ENCODE measurements at places on chromosomes 3 and 15. TPM values are rescaled to one million over a fixed set of nuclear protein-coding genes. Genes with fewer than 3 reads are reported as not detected.
A peak's percentile ranks its signal among the peaks of the same experiment; 100 is the strongest.

DNA sequence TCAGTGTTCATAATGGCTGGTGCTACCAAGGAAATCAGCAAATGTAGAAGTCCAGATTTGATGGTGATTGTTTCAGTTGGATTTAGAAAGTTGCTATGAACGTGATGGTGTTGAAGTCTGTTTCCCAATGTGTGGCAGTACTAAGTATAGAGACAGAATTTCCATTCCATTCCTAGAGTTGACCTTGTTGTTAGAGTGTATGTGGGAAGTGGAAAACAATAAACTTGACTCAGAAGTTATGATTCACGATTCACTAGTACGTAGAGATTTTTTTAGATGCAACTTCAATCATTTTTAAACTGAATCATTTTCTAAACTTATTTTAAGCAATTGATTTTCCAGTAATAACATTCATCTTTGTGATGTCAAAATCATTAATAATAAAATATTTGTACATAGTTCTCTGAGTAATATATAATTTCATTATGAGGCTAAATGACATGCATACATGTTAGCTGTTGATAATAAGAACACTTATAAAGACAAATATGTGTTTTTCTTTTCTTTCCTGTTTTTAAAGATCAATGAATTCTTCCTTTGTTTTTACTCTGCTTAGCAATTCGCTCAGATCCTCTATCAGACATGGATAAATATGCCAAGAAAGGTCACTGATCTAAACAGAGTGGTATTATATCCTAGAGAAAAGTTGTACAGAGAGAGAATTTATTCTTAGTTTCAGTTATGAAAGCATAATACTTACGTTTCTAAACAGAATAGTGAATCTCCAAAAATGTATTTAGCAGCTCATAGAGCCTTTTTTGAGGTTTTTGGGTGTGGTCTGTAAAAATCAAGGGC is 108.8 kb upstream of the GPR149 start:
- no peaks in the 10 kb centered on the region for H3K36me3 ChIP-seq
- H3K4me1 ChIP-seq, result no peaks in the 10 kb centered on the region
- no peak overlapping the region for H3K27ac ChIP-seq
- H3K27me3 ChIP-seq, result no peaks in the 10 kb centered on the region

DNA sequence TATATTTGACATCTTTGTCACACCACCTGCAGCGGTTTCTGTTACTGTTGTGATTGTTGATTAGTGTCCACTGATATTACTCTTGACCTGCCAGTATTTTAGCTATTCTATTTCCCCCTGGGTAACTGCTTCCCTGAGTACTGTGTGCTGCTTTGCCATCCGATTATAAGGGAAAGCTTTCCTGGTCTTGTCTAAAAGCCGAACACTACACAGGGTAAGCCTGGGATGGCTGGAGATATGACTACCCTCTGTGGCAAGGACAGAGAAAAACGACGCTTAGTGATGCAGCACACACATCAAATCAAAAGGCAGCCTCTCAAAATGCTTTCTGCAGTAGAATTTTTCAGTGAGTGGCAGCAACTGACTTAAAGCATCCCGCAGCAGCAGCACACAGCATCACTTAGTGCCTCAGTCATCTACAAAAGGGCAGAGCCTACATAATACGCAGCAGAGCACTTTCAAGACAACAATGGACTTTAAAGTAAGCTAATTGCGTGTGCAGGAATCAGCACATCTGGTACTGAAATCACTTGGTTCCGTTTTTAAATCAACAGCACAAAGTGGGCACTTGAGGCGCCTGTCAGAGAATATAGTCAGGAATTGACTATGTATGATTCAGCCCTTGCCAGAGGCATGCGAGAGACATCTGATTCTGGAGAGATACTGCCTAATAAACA is 656.3 kb upstream of the TGFBR2 start:
- no peaks in the 10 kb centered on the region for H3K27me3 ChIP-seq
- H3K36me3 ChIP-seq, result no peaks in the 10 kb centered on the region
- H3K4me3 ChIP-seq, result no peak overlapping the region

DNA sequence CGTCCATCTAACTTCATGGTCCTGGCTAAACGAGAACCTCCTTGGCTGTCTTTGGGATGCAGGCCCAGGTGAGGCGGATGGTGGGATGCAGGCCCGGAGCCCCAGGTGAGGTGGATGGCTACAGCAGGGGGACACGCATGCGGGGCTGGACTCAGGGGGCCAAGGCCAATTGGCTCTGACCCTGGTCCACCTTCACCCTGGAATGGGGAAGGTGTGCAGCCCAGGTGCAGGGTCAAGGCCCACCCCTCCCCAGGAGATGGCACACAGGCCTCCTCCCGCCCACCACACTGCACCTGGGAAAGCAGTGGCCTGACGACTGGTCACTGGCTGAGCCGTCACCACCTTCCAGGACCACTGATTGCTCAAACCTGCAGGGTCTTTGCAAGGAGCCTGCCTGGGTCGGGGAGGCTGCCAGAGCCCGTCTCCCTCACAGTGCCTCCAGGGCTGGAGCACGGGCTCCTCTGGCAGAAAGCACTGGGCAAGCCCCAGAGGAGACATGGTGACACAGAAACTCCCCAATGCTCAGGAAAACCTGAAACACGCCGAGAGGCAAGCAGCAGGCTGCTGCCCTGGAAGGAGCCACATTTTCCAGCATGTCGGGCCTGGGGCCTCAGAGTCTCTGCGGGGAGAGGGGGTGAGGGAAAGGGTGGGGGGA is 159.6 kb downstream of the LRRK1 start:
- H3K4me3 ChIP-seq, result no peak overlapping the region
- no peak overlapping the region for H3K27ac ChIP-seq
- H3K27me3 ChIP-seq, result no peaks in the 10 kb centered on the region
- H3K4me1 ChIP-seq, result no peaks in the 10 kb centered on the region

GRCh38 chr3:25820366-25820765 is 30.5 kb downstream of the OXSM start:
- H3K27me3 ChIP-seq, result no peaks in the 10 kb centered on the region
- DNase-seq, result no peak
- H3K4me3 ChIP-seq, result no peak overlapping the region
- H3K4me1 ChIP-seq, result no peaks in the 10 kb centered on the region

DNA sequence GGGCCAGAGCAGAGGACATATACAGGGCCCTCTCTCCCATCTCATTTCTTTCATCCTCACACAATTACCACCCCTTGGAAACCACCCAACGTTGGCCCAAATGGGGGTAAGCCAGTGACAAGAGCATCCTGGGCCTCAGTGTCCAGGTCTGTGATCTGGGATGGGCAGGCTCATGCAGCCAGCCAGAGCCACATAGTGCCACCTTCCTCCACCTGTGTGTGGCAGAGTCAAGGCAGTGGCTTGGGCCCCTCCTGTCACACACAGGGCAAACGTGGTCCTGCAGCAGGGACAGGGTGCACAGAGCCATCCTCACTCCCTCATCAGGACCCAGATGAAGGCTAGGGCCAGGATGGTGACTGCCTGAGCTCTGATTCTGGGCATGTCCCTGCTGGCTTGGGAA is 2.3 kb upstream of the MYL3 start:
- H3K4me3 ChIP-seq, result no peak overlapping the region
- H3K27ac ChIP-seq, result no peak overlapping the region
- peak; percentile 30 for DNase-seq
- no peaks in the 10 kb centered on the region for H3K27me3 ChIP-seq
- no peaks in the 10 kb centered on the region for H3K36me3 ChIP-seq

- H3K36me3 ChIP-seq, result no peaks in the 10 kb centered on the region
These were observed 119.9 kb downstream of the DGKG start for GRCh38 chr3:186241910-186242821.

XYLB gene
- 2.2 TPM for total RNA-seq

- no peaks in the 10 kb centered on the region for H3K27me3 ChIP-seq
- no peak overlapping the region for H3K4me3 ChIP-seq
- no peak overlapping the region for H3K27ac ChIP-seq
These were observed 12.6 kb downstream of the ITIH4 start for GRCh38 chr3:52817860-52818259.

- no peaks in the 10 kb centered on the region for H3K27me3 ChIP-seq
- H3K36me3 ChIP-seq, result no peaks in the 10 kb centered on the region
- no peak overlapping the region for H3K27ac ChIP-seq
- H3K4me3 ChIP-seq, result no peak overlapping the region
These were observed 1.9 kb upstream of the RAB43 start for GRCh38 chr3:129123314-129124060.

DNA sequence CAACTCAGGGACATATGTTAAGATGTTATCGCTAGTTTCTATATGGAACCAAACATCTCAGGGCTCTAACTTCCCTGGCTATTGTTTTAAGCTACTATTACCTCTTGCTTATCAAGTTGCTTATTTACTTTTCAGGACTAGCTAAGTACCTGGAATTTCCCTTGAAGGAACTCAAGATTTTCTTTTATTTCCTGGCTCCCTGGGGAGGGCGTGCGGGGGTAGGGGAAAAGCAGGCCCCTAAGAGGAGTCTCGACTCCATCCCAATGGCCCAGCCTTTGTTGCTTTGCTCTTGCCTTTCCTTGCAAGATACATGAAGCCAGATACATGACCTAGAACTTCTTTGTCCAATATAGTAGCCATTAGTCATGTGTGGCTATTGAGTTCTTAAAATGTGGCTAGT is 76.9 kb upstream of the STXBP5L start:
- no peaks in the 10 kb centered on the region for H3K4me1 ChIP-seq
- H3K27ac ChIP-seq, result no peak overlapping the region
- H3K27me3 ChIP-seq, result no peaks in the 10 kb centered on the region

ECE2 gene
- not detected for total RNA-seq

DNA sequence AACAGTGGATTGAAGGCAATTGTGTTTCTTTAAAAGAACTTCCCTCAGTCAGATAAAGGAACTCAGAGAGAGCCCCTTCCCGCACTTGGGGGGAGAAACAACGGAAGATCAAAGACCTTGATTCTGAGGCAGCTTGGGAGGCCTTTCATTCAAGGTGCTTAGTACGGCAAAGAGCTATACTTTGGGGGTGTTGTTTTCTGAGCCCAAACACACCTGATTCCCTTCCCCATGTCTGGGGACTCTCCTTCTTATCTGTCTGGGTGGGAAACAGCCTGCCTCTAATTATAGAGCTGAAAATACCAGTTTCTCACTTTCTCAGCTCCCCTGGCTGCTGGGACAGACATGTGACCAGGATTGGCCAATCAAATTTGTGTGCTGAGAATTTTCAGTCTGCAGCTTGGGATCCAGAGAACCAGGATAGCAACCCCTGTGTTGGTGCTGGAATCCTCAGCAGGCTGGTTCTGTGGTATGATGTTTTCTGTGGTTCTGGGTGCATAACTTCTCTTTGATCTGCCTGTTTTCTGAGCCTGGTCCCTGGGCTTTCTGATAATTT is 19.4 kb upstream of the IQCF6 start:
- no peak overlapping the region for H3K27ac ChIP-seq
- H3K4me1 ChIP-seq, result no peaks in the 10 kb centered on the region
- H3K4me3 ChIP-seq, result no peak overlapping the region
- no peaks in the 10 kb centered on the region for H3K36me3 ChIP-seq
- peaks cover 3% of the 10 kb centered on the region for H3K27me3 ChIP-seq
- no peak for DNase-seq

DNA sequence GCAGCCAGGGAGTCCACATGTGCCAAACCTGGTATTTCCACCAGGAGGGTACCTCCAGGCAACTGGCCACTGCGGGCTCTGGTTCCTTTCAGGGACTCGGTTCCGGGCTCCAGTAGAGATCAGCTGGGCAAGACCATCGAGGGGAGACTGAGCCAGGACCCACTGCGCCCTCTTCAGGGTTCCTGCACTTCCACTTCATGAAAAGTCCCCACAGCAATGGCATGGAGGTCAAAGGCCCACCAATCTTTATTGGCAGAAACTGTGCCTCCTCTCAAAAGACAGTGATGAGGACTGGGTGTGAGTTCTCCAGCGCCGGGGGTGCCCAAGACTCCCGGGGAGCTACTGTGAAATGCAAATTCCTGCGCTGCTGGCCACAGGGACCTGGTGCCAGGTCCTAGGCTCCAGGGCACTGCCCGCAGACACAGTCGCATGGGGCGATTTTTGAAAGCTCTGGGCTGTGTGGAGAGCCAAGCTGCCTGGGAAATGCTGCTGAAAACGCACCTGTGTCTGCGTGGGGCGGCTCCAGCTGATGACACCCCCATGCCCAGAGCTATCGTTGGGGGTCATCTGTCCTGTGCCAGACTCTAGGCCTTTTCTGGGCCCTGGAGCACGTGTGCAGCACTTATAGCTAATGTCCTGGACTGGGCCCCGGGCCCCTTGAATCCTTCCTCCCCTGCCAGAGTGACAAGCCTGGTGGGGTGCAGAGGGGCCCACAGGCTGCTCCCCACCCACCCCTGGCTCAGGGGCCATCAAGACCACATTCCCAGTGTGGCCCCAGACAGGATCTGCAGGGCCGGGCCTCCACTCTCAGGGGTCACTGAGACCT is 144.0 kb downstream of the NSMCE3 start:
- H3K27ac ChIP-seq, result no peak overlapping the region
- DNase-seq, result peak; percentile 49
- no peaks in the 10 kb centered on the region for H3K36me3 ChIP-seq
- no peak overlapping the region for H3K4me3 ChIP-seq

SPTBN5 gene
- total RNA-seq, result 5.5 TPM

- H3K27ac ChIP-seq, result peak overlapping the region; percentile 12
- H3K36me3 ChIP-seq, result no peaks in the 10 kb centered on the region
- no peaks in the 10 kb centered on the region for H3K4me1 ChIP-seq
- no peaks in the 10 kb centered on the region for H3K27me3 ChIP-seq
These were observed 39.2 kb upstream of the POLR2M start for GRCh38 chr15:57667171-57667849.

DNA sequence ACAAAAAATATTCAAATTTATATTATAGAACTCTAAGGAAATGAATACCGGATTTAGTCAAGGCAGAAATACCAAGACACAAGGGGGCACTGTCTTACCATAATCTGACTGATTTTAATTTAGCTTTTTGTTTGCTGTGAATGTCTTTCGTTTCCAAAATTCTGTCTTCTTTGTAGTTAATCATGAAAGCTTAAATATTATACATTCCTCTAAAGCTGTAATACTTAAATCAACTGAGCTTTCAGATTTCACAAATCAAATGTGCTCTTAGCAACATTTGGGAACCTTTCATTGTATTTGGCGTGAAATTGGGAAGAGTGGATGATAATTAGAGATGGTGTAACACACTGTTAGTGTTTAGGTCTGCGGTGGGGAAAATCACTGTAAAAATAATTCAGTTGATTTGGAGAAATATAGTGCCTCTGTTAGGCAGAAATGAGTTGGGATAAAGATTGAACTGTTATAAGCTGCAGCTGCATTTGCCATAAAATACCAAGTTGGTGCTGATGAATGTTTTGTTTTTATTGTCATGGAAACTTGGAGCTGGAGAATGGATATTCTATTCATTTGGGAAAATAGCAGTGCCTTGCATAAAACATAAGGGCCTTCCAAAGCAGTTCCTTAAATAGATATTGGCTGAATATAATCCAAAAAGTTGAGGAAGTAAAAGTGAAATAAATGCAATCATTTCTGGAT is 228.2 kb downstream of the TCF12 start:
- H3K27ac ChIP-seq, result no peak overlapping the region
- no peaks in the 10 kb centered on the region for H3K36me3 ChIP-seq
- no peak overlapping the region for H3K4me3 ChIP-seq

PCOLCE2 gene
- total RNA-seq, result 106 TPM

STAB1 gene
- total RNA-seq, result 651 TPM

GRCh38 chr3:159711560-159712333 is 276.9 kb upstream of the IL12A start:
- DNase-seq, result peak; percentile 72
- no peaks in the 10 kb centered on the region for H3K4me1 ChIP-seq
- H3K27me3 ChIP-seq, result no peaks in the 10 kb centered on the region
- no peak overlapping the region for H3K4me3 ChIP-seq
- H3K36me3 ChIP-seq, result no peaks in the 10 kb centered on the region
